ENCODE measurements at places on chromosomes 1 and 21. TPM values are rescaled to one million over a fixed set of nuclear protein-coding genes. Genes with fewer than 3 reads are reported as not detected.

- DNase-seq: no peak
Observed at GRCh38 chr1:92743221-92743620, 41.7 kb downstream of the EVI5 start.

DNA sequence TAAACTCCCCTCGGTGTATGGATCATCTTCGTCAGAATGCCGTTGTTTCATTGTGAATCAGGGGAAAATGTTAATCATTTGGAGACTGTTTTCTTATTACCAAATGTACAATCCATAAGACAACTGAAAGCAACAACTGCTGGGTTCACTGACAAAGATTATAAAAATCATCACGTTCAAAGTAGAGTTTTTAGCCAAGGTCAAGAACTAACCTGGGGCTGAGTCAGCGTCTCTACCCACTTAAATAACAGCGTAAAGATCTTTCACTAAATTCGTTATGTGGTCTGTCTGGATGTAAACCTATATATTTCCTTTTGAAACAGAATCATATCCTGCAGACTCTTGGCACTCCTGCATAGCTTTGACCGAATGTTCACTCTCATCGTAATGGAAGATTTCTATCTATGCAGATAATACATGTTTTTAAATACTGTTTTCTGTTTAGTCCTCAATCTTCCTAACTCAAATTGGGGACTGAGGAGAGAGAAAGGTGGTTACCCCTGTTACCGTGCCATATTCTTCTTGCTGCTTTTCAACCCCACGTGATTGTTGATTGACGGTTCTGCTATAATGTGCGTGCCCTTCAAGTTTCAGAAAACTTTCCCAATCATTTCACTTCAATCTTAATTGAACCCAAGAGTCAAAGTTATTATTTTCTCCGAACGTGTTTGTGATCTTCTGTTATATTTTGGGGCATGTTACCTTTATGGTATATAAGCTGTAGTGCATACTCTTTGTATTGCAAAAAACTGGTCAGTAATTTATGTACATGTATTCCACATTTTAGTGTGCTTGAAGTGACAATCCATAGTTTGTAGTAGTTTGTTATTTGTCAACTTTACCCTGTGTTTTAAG is 15.6 kb upstream of the NCMAP start:
- DNase-seq: no peak

DNA sequence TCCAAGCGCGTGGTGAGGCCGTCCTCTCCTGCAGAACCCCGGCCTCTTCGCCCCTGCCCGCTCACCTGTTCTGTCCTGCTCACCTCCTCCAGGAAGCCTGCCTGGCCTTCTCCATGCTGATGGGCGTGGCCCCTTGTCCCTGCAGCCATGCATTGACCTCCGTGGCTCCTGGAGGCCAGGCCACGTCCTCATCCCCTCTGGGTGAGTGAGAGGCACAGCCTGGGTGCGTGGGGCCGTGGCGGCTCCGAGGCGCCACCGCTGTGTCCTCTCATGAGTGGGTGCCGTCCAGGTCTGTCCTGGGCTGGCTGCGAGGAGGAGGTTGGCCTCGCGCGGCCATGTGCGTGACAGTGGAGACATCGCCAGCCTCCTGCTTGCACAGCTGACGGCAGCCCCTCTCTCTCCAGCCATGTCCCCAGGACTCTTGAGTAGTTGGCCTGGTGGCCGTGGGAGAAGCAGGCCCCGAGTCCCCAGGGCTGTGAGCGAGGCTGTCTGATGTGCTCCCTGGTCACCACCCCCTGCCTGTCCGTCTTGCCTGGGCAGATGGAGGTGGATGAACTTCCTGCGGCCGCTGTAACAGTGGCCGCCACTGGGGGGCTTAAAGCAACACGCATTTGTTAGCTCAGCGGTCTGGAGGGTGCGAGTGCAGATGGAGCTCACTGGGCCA is 58.1 kb downstream of the PRKCZ start:
- DNase-seq: no peak

DNA sequence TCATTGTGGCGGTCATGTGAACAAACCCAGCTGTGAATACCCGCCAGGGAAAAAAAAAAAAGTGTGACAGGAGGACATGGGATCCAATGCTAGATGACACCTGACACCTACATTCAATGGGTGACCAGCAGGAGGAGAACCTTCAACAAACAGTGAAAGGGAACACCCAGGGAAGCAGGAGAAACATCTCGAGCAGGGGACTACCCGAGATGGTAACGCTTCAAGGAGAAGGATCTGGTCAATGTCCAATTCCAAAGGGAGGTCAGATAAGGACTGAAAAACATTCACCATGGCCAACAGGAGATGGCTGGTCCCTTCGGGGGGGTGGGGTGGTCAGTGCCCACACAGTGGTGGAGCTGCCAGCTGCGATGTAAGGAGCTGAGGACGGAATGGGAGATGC is 46.3 kb downstream of the PTPN14 start:
- DNase-seq: no peak

HTR6 gene
- total RNA-seq: not detected

DNA sequence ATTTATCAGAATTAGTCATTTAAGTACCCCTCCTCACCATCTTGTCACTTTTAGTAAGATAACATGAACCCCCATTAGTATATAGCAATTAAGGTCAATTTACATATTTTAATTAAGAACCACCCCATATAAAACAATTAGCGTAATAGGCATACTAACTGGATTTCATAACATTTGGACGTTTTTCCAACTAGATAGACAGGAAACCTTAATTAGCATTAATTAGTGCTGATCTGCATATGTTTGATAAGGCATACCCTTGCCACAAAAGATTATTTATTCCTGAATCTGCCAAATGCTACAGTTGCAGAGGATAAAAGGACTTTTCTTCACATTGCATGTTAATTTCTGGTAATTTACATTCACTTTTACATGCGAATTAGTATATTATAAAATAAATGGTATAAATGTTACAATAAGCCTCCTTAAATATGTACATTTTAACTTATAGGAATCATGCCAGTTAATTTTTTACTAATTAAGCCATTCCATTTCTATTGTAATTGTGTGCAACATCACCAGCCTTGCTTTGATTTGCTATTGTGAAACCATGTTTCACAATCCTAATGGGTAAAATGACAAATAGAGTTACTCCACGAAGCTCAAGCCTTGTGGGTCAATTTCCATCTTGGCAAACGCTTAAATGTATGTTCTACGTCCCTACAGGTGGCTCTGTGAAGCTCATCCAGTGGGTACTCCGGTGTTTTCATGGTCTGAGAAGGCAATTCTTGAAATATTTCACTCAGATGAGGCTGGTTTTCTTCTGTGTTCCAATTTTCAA is 469.6 kb downstream of the DPYD start:
- DNase-seq: no peak

DNA sequence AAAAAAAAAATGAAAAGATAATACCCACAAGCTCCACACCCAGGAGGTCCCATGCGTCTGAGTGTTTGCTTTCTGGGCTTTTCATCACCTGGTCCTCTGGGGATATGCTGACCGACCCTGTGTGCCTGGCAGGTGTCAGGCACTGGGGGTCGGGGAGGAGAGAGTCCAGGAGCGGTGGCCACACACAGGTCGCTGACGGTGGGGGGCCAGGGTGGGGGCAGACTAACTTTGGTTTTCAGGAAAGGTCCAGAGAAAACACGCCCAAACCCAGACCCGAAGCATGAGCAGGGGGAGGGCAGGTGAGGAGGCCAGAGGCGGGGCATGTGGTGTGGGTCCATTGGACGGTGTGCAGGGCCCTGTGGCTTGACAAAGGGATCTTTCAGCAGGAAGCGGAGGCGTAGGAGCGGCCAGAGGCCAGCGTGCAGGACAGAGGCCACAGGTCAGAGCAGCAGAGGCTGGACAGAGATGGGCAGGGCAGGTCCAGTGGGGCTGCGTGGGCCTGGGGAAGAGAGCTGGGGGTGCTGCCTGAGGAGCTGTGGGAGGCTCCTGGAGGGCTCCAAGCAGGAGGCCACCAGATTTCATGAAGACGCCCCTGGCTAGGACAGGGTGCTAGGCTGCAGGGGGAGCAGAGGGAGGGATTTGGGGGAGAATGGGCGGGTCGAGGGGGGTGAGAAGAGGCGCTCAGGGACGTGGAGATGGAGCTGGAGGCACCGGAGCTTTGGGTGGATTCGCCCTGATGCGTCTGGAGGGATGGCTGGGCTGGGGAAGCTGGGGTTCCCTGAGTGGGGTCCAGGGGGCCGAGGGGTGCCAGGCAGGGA is 15.8 kb downstream of the RNF223 start:
- DNase-seq: no peak

FCRL6 gene
- not detected for total RNA-seq

MATN1 gene
- total RNA-seq: not detected

AGT gene
- 4.7 TPM for total RNA-seq
